Activated T-cell treated with anti-CD3 and anti-CD28 coated beads for 48 hours (primary cell): ENCODE measurements at places on chromosomes 1 and 21.

GRCh38 chr1:156422602-156423091 lies 53.6 kb downstream of the RHBG start:
- DNase-seq = no peak

DNA sequence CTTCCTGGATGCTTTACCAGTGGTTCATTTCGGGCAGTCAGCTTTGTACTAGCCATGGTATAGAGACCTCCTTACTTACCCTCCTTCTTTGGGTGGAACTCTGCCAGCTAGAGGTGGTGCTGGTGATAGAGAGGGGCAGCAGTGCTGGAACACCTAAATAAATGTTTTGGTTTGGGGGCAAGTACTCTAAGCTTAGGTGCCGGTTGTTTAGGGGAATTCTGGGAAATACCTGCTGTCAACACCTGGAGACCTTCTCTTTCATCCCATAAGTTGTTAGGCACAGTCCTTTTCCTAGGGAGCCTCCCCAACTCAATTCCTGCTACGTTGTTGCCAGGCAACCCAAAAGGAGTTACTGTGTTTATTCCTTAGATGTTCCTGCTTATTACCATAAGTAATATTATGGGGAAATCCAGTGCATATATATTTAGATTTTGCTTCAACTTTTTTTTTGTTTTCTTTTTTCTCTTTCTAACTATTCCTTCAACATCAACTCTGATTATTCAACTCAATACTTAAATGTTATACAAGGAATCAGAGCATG lies 16.9 kb downstream of the SCP2 start:
- DNase-seq = no peak

- no peak for DNase-seq
Measured at GRCh38 chr1:93446837-93447451, 974 bp upstream of the FNBP1L start.

DNA sequence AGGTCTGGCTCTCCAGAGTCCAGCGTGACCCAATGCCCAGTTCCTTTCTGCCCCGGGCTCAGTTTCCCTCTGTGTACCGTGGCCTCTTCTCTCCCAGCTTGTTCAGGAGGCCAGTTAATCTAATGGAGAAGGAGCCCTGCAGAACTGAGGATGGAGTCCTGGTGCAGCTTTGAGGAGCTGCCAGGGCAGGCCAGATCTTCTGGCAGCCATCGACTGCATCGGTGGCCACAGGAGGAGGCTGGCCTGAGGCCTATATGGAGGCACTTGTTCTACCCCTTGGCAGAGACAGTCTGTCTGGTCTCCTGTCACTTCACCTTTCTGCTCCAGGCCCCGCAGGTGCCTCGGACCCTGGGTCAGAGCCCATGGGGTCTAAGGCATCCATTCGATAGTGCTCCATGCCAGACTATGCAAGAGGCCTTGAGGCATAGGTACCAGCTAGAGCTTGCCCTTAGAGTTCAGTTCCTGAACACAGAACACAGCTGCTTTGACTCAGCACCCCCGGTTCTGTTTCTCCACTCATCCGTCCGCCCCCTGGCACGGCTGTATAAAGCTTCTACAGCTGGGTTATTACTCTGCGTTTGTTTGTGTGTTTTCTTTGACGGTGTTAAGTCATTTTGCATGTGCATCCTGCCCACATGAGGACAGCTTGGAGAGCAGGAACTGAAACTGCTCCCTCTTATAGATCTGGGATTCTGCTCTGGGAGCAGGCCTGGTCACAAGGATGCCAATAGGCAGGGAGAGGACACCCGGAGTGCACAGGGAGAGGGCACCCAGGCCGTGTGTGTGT lies 18.5 kb upstream of the LRRN2 start:
- no peak for DNase-seq

GRCh38 chr1:63775418-63776127 lies 1.8 kb downstream of the ROR1 start:
- DNase-seq = no peak

DNA sequence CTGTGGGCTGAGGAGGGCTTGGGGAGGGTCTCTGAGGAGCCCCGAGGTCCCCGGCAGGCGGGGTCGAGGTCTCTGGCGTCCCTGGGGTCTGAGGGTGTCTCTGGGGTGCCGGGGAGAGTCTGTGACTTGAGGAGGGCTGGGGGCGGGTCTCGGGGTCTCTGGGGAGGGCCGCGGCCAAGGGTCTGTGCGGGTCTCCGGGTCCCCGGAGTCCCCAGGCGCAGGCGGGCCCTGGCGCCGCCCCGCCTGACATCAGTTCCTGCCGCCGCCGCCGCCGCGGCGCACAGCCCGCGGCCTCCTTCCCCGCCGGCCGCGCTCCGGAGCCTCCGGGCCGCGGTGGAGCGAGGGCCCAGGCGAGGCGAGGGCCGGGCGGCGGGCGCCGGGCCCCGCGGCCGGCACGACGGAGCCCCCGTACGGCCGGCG lies at the start of gene PLEKHM2:
TSS of gene PLEKHM2 (plus strand) at position 279 of the 420 bp plus-strand sequence. CDS start 239 bp downstream, outside the sequence.
- DNase-seq = peak; percentile 54

- no peak for DNase-seq
Measured at GRCh38 chr1:204219971-204220616, 6.3 kb upstream of the GOLT1A start.

GRCh38 chr1:9755441-9755995 lies 68.2 kb downstream of the CLSTN1 start:
- no peak for DNase-seq

DNA sequence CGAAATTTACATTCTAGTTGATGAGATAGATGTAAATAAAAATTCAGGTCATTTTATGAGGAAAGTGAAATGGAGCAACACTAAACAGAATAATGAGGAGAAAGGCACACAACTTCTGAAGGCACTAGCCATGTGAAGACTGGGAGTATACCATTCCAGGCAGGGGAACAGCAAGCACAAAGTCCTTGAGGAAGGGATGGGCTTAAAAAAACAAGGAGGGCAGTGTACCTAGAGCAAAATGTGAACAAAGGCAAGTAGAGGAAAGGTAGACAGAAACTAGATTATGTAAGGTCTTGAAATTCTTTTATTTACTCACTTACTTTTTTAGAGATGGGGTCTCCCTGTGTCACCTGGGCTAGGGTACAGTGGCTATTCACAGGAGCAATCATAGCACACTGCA lies 54.1 kb upstream of the LRIG2 start:
- no peak for DNase-seq

DNA sequence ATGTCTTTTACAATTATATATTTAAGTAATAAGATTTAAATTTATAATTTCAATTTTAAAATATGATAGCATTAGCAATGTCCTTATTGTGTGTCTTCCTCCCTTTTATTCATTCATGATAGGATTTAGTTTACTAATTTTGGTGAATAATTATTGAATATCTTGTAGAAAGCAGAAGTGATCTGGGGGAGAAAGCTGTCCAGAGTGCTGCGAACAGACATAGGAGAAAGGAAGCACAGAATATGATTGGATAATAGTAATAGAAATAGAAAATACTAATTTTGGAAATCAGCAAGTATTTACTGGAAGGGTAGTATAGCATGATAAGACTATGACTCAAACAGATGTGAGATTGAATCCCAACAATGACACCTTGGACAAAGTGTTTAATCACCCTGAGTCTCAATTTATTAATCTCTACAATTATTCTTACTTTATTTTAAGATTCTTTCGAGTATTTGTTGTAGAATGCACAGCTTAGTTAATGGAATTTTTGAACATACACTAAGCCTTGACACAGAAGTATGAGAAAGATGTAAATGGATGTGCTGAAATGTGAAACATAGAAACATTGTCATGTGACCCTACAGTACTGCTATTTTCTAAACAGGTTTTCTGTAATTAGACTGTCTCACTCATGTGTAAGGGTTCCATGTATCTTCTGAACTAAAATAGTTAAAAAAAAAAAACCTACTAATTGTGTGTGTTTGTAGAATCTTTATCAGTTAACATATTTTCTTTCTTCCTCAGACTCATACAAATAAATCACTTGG lies 7.9 kb downstream of the SH3GLB1 start:
- no peak for DNase-seq

DNA sequence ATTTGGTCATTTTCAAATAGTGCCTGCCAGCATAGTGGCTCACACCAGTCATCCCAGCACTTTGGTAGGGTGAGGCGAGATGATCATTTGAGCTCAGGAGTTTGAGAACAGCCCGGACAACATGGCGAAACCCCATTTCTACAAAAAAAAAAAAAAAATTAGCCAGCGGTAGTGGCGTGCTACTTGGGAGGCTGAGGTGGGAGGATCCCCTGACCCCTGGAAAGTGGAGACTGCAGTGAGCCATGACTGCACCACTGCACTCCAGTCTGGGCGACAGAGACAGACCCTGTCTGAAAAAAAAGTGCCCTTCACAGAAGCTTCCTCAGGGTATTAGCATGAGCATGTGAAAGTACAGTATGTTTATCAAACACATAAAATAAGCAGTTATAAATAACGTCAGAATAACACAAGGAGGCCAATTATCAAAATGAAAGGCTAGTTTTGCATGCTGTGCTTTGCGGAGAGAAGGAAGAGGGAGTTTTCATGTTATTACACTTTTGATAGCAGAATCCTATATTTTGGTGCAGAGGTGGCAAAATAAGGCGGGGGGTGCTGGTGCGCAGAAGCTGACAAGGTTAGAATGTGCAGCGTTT lies 781 bp upstream of the METTL13 start:
- no peak for DNase-seq

GRCh38 chr1:154809436-154810413 lies 60.4 kb downstream of the KCNN3 start:
- no peak for DNase-seq

GRCh38 chr1:60431593-60431992 lies 358.0 kb upstream of the C1orf87 start:
- no peak for DNase-seq

GRCh38 chr1:93095804-93096585 lies 16.9 kb downstream of the MTF2 start:
- DNase-seq = no peak

GRCh38 chr1:32014199-32014947 lies 705 bp downstream of the KHDRBS1 start:
- peak; percentile 21 for DNase-seq

DNA sequence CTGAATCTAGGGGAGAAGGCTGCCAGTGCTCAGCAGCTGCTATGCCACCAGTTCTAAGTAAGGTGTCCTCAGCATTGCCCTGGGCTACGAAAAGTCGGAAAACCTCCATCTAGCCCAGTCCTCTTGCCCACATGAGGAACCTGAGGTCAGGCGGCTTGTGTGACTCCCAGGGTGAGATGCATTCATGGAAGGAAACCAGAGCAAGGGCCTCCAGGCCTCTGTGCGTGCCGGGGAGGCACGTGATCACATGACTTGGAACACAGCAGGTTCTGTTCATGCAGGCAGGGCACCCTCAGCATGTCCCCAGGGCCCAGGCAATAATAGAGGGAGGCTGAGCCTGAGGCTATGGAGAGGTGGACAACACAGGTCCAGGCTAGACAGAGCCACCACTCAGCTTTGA lies 312.5 kb upstream of the DUSP10 start:
- no peak for DNase-seq

DNA sequence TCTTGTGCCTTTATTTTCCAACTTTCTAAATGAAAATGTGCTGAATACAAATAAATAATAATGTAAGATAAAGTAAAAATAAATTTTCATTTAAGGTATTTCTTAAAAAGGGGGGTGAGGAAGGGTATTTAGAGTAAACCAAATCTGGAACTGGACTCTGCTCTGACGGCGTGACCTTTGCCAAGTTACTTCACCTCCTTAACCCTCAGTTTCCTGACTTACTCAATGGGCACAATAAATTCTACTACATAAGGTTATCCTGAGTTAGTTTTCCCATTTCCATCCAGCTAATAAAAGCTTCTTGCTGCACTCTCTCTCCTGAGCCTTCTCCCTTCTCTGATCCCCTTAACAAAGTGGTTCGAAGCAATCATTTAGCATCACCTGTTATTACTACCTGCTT lies 93.9 kb downstream of the NID1 start:
- no peak for DNase-seq
